HFFc6 (cell line): ENCODE measurements at places on chromosomes 2 and 18.
A peak's percentile ranks its signal among the peaks of the same experiment; 100 is the strongest.

- DNase-seq: no peak
These were observed 44.2 kb upstream of the TBR1 start for GRCh38 chr2:161371869-161372268.

DNA sequence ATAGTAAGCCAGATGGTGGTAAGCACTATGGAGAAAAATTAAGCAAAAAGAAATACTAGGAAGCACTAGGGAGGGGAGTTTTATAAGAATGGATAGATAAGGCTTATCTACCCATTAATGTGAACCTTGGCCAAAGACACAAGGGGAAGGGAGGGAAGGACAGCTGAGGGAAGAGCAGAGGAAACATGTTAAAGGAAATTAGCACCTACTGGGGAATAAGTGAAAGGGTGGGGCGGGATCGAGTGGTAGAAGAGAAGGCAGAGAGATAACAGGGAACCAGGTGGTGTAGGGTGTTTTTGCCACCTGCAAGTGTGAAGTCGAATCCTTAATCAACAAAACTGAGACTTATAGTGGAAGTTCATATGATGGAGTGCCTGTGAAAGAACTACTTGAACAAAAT is 1.7 kb downstream of the UNC80 start:
- DNase-seq: no peak

DNA sequence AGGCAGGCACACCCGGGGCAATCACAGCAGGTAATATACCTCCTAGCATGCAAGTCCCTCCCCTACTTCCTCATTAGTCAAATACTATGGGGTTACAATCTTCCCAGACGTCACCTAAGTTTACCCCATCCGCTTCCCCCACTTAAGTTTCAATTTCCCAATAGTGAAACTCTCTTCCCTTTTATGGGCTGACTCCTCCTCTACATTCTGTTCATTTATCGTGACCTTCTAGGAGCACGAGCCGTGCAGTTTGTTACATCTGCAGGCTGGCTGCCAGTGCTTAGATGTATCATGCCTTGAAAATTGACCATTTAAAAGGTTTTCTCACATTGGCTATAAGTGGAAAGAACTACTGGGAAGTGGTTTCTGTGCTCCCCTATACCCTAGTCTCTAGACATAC is 1357.8 kb upstream of the CRIM1 start:
- no peak for DNase-seq

- no peak for DNase-seq
These were observed 158.1 kb downstream of the RBM43 start for GRCh38 chr2:151103551-151103950.

- DNase-seq: no peak
These were observed 54.8 kb downstream of the CAVIN2 start for GRCh38 chr2:191791953-191792560.

GRCh38 chr2:147182260-147182659 is 662.6 kb upstream of the ACVR2A start:
- DNase-seq: no peak

- no peak for DNase-seq
These were observed 32.3 kb downstream of the EML6 start for GRCh38 chr2:54755641-54756326.

GRCh38 chr2:33210626-33211025 is 263.9 kb downstream of the LTBP1 start:
- peak; percentile 93 for DNase-seq

DNA sequence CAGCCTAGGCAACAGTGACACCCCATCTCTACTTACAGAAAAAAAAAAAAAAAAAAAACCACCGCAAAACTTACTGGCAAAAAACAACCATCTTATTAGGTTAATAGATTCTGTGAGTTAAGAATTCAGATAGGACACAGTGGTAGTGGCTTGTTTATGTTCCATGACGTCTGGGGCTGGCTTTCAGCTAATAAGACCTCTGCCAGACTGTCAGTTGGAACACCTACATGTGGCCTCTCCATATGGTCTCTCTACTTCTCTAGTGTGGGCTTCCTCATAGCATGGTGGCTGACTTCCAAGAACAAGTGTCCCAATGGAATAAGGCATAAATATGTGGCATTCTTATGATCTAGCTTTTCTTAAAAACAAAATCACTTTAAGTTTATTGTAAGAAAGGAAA is 94.0 kb upstream of the OTX1 start:
- DNase-seq: no peak

DNA sequence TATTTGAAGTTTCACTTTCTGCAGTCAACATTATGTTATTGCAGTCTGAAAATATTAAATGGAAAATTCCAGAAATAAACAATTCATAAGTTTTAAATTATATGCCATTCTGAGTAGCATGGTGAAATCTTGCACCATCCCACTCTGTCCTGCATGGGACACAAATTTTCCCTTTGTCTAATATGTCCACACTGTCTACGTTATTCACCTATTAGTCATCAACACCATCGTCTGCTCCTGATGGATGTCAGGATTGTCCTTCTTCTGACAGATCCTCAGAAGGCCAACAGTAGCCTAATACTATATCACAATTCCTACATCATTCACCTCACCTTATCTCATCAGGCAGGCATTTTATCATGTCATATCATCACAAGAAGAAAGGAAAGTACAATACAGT is 163.1 kb downstream of the TXNL1 start:
- no peak for DNase-seq

GRCh38 chr2:37792366-37792765 is 120.9 kb upstream of the CDC42EP3 start:
- no peak for DNase-seq

DNA sequence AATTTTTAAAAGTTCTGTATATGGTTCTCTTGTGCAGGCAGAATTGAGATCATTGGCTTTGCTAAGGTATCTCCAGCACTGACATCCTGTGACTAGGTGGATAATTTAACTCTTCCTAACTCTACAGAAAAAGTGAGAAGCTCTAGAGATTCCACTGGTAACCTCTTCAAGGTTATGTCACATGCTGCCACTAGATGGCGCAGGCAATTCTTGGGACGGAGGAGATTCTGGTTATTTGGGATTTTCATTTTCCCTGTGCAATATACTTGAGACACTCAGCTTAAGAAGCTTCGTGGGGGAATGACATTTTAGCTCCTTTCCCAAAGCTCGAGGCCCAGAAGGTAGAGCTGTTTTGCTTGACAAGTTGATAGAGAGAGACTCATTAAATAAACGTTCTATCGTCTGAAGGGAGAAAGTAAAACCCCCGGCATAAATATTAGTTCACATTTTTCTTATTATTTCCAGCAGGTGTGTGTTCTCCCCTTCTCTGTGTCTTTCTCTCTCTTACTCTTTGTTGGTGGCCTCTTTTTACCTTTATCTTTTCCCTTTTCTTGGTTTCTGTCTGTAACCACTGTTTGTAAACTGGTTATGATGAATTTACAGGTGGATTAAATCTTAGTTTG is 26.6 kb upstream of the LANCL1 start:
- DNase-seq: peak; percentile 51

GRCh38 chr18:8003878-8004675 is 437.0 kb downstream of the PTPRM start:
- no peak for DNase-seq

GRCh38 chr2:239363946-239364637 is 36.7 kb downstream of the HDAC4 start:
- no peak for DNase-seq

GRCh38 chr2:205682239-205682970 is at the start of gene NRP2:
Gene NRP2 (plus strand): TSS chr2:205682501. CDS start chr2:205683291, 790 bp downstream.
- peak; percentile 72 for DNase-seq

GRCh38 chr2:95372216-95372829 is 30.2 kb upstream of the FAHD2A start:
- DNase-seq: no peak

DNA sequence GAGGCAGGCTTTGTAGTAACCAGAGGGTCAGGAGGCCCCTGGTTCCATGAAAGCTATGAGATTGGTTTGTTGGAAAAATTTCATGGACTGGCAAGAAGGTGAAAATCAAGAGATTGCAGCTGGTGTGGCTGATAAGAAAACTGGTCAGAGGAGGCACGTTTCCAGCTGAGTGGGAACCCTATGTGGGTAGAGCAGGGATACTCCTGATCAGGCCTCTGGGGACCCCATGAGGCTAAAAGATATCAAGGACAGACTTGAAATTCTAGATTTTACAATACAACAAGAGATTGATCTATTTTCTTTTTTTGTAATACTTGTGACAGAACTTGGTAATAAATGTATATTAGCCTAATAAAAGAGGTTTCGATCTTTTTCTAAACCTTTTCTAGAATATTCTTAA is 1615.1 kb downstream of the DPP10 start:
- no peak for DNase-seq

DNA sequence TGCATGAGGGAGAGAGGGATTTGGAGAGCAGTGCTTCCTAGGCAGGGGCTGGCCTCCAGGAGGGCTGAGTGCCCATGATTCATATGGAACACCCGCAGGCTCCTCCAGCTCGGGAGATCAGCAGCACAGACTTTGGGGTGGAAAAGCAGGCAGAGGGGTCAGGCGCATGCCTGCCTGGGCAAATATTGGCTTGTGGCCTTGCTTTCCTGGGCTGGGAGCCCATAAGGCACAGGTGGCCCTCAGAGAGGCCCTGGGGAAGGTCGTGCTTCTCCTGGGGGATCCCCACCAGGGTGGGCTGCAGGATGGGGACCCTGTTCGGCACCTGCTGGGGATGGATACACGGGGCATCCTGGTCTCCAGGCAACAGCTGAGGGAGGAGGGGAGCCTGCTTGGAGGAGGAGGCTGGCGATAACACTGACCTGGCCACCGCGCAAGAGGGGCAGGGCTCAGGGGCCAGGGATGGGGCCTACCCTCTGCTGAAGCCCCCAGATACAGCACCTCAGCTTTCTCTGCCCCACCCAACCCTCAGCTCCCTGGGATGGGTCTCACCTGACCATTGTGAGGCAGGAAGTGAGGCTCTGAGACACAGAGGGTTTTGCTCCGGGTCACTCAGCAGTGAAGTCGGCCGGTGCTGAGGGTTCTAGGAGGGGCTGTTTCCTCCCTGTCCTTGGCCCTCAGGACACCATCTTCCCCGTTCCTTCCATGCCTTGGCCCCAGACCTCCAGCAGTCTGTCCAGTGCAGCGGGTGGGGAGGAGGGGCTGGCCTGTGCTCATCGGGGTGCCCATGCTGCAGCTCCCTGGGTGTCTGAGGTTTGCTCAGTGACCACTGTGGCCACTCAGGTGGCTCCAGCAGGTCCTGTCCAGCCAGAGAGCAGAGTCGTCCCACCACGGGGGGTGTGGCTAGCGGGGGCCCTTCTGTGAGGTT is 12.0 kb downstream of the AQP12A start:
- DNase-seq: no peak

DNA sequence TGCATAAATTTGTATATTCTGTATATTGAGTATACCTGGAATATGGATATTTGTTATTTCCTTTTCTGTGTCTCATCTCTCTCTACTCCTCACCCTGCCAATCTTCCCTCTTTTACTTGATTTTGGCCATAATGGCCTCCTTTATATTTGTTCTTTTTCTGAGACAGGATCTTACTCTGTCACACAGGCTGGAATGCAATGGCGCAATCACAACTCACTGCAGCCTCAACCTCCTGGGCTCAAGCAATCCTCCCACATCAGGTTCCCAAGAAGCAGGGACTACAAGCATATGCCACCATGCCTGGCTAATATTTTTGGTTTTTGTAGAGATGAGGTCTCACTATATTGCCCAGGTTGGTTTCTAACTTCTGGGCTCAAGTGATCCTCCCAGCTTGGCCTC is 30.5 kb downstream of the PREPL start:
- no peak for DNase-seq

DNA sequence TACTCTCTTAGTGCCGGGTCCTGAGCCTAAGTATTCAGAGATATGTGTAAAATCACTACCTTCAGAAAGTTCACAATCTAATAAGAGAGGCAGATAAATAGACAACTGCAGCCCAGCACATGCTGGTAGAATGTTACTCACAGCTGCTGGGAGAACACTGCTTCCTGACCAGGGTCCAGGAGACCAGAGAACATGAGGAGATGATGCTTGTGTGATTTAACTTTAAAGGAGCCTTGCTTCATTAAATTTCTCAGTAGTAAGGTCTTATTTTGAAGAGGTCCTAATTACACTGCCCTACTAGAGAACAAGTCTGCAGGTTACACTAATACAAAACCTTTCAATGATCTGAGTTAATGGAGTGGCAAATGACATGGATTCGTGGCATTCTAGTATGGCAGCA is 209.9 kb upstream of the TRIB2 start:
- DNase-seq: no peak

GRCh38 chr2:102803897-102804217 is 42.0 kb downstream of the TMEM182 start:
- no peak for DNase-seq

DNA sequence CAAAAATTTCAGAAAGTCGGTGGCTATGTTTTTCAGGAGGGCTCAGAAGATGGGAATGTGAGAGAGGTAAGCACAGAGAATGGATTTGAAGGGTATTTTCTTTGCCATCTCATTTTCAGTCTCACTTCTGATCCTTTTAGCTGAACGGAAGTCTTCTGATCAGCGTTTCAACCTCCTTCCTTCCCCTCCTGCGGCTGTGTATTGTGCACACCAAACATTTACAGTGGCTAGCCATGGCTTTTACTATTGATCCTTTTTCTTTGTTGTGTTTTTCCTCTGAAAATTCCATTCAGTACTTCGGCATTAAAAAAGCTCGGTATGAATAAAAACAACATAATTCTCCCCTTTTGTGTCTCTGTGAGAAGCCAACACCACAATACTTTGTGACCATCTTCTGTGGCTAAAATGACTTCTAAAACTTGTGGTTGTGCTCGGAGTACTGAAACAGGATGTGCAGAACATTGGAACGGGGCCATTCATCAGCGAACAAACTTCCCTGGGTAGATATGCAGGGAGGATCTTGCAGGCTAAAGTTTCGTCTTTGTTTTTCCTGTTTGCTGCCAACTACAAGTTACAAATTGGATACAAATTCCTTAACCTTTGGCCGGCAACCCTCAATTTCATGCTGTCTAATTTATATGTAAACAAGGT is 260.8 kb upstream of the FAM98A start:
- DNase-seq: no peak

- DNase-seq: no peak
These were observed 51.4 kb upstream of the SPRED2 start for GRCh38 chr2:65483763-65484162.

DNA sequence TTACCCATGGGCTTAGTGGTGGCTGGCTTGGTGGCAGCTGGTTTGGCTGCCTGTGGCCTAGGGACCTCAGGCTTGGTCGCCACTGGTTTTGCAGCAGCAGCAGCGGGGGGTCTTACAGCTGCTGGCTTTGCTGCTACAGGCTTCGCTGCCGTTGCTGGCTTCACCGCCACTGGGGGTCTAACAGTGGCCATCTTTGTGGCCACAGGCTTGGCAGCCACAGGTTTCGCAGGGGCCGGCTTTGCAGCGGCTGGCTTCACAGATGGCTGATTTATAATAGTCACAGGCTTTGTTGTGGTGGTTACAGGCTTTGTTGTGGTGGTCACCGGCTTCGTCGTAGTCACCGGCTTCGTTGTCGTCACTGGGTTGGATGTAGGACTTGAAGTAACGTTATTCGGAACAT is 77.8 kb downstream of the COL6A3 start:
- DNase-seq: no peak

DNA sequence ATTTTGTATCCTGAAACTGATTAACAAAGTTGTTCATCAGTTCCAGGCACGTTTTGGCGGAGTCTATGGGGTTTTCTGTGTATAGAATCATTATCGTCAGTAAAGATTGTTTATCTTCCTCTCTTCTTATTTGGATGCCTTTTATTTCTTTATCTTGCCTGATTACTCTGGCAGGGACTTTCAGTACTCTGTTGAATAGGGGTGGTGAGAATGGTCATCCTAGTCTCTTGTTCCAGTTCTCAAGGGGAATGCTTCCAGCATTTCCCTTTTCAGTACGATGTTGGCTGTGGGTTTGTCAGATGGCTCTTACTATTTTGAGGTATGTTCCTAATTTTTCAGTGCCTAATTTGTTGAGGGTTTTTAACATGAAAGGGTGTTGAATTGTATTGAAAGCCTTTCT is 14.0 kb upstream of the SPDYA start:
- no peak for DNase-seq
